Thymus (tissue), 14 donors: ENCODE measurements at places on chromosomes 2 and 18. TPM values are rescaled to one million over a fixed set of nuclear protein-coding genes. Genes with fewer than 3 reads are reported as not detected.

The ZNF521 gene
- total RNA-seq, result 9.2 TPM

The UGGT1 gene
- 35.0 TPM for total RNA-seq

The AFF3 gene
- 9.7 TPM for total RNA-seq

The ERFE gene
- total RNA-seq, result 0.38 TPM

The PJVK gene
- total RNA-seq, result 1.6 TPM

The HOXD4 gene
- 0.09 TPM for total RNA-seq

The NAT8 gene
- total RNA-seq, result not detected

The ERMN gene
- 0.71 TPM for total RNA-seq

The EPB41L5 gene
- total RNA-seq, result 9.3 TPM

The REEP1 gene
- 0.38 TPM for total RNA-seq

The SLC35G4 gene
- total RNA-seq, result not detected
